ENCODE measurements at places on chromosomes 5 and 9. TPM values are rescaled to one million over a fixed set of nuclear protein-coding genes. Genes with fewer than 3 reads are reported as not detected.

HSPA5 gene
- total RNA-seq = 110 TPM

FBXL7 gene
- total RNA-seq = 4.9 TPM

CAVIN4 gene
- total RNA-seq = 1.1 TPM

OTULINL gene
- 1.7 TPM for total RNA-seq

NMUR2 gene
- total RNA-seq = 0.13 TPM

ENTREP1 gene
- 0.13 TPM for total RNA-seq

IRX1 gene
- total RNA-seq = 4.2 TPM

DIPK1B gene
- 12.7 TPM for total RNA-seq

ATP6V1G1 gene
- 143 TPM for total RNA-seq
